ENCODE measurements at places on chromosomes 11 and 22. TPM values are rescaled to one million over a fixed set of nuclear protein-coding genes. Genes with fewer than 3 reads are reported as not detected.

The DEUP1 gene
- total RNA-seq = not detected

The TYR gene
- total RNA-seq = not detected

The CDHR5 gene
- not detected for total RNA-seq

The PNPLA2 gene
- total RNA-seq = 23.5 TPM

The SAA4 gene
- not detected for total RNA-seq

The PATE4 gene
- total RNA-seq = not detected

The KRTAP5-11 gene
- total RNA-seq = not detected

The MRGPRF gene
- 14.7 TPM for total RNA-seq

The CAVIN3 gene
- total RNA-seq = 123 TPM

The GALNT18 gene
- 51.7 TPM for total RNA-seq
